ENCODE measurements at places on chromosomes 11 and 22.

GRCh38 chr22:30989474-30989873, 20.4 kb downstream of the TUG1 start:
- no peak overlapping the region for H3K27ac ChIP-seq
- no peak for DNase-seq
- H3K27me3 ChIP-seq, result no peaks in the 10 kb centered on the region
- no peak overlapping the region for H3K4me3 ChIP-seq

DNA sequence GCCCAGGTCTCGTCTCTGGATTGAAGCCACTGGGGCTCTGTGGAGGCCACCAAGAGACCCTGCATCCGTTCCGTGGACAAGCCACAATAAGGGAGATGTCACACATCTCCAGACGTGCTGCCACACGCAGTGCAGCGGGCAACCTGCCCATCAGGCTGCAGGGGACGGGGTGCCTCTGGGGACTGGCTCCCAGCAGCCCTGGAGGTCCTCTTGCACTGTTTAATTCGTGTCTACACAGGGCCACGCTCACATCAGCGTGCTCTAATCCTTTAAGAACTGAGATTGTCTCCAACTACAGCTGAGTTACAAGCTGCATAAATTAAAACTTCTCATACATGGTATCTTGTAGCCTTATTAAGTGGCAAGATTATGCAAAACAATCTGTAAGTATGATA, 1232.2 kb downstream of the BRD1 start:
- no peak overlapping the region for H3K4me3 ChIP-seq
- no peak for DNase-seq
- no peaks in the 10 kb centered on the region for H3K4me1 ChIP-seq
- no peak overlapping the region for H3K27ac ChIP-seq

GRCh38 chr11:22084564-22084963, 108.3 kb upstream of the ANO5 start:
- no peak for DNase-seq
- H3K27me3 ChIP-seq, result no peaks in the 10 kb centered on the region
- H3K36me3 ChIP-seq, result no peaks in the 10 kb centered on the region
- H3K27ac ChIP-seq, result peak overlapping the region; percentile 14
- H3K4me1 ChIP-seq, result peaks cover 38% of the 10 kb centered on the region

- H3K27ac ChIP-seq, result no peak overlapping the region
- DNase-seq, result no peak
- H3K4me3 ChIP-seq, result no peak overlapping the region
- H3K4me1 ChIP-seq, result no peaks in the 10 kb centered on the region
- H3K27me3 ChIP-seq, result no peaks in the 10 kb centered on the region
- peaks cover 15% of the 10 kb centered on the region for H3K36me3 ChIP-seq
Measured at GRCh38 chr11:18330921-18331320, 8.6 kb downstream of the GTF2H1 start.

DNA sequence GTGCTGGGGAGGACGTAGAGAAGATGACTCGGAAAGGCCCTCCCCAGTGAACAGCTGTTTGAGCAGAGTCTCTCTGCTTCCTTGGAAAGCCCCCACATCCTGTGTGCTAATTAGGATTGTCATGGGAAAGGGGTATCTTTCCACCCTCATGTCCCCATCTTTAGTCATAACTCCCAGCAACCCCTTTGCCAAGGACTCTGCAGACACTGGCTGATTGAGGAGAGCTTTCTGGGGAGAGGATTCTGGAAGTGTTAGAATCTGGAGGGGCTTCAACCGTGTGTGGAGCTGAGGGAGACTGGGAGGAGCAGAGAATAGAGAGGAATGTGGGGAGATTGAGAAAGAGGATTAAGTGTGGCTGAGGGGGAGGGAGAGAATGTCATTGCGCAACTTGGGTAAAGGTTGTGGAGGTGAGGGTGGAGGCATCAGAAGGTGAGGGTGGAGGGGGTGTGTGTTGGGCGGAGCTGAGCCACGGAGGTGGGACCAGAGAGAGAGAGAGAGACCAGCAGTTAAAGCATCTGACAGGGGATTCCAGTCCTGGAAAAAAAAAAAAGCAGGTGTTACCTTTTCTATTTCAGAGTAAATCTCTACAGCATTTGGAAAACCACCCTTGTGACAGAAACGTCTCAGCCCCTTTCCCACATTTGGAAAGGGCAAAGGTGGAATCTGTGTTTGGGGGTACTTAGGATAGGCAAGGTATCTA, 2.2 kb downstream of the DTX4 start:
- DNase-seq, result peak; percentile 80
- no peak overlapping the region for H3K4me3 ChIP-seq
- H3K27me3 ChIP-seq, result no peaks in the 10 kb centered on the region
- peaks cover 25% of the 10 kb centered on the region for H3K4me1 ChIP-seq
- H3K27ac ChIP-seq, result peak overlapping the region; percentile 70
- H3K36me3 ChIP-seq, result no peaks in the 10 kb centered on the region

- H3K4me1 ChIP-seq, result no peaks in the 10 kb centered on the region
- H3K27ac ChIP-seq, result no peak overlapping the region
- no peak overlapping the region for H3K4me3 ChIP-seq
Measured at GRCh38 chr22:24353121-24353520, 74.3 kb upstream of the ADORA2A start.

GRCh38 chr11:47565340-47566148, at the start of gene PTPMT1:
Gene PTPMT1, plus strand, starts transcription at chr11:47565599. Its CDS starts 24 bp downstream, at chr11:47565623.
- H3K36me3 ChIP-seq, result no peaks in the 10 kb centered on the region
- peak; percentile 72 for DNase-seq
- no peaks in the 10 kb centered on the region for H3K27me3 ChIP-seq
- H3K4me1 ChIP-seq, result peaks cover 29% of the 10 kb centered on the region
- peak within 1 kb of the TSS; percentile 84 for H3K4me3 ChIP-seq
- peak within 1 kb of the TSS; percentile 78 for H3K27ac ChIP-seq

GRCh38 chr22:26673486-26673885, 16.1 kb downstream of the MIAT start:
- no peak for DNase-seq
- H3K36me3 ChIP-seq, result no peaks in the 10 kb centered on the region
- H3K27ac ChIP-seq, result peak overlapping the region; percentile 89
- H3K4me3 ChIP-seq, result peak overlapping the region; percentile 52
- H3K4me1 ChIP-seq, result peaks cover 44% of the 10 kb centered on the region

- H3K36me3 ChIP-seq, result no peaks in the 10 kb centered on the region
- H3K4me1 ChIP-seq, result peaks cover 12% of the 10 kb centered on the region
- peaks cover 12% of the 10 kb centered on the region for H3K27me3 ChIP-seq
- DNase-seq, result no peak
Measured at GRCh38 chr22:32802237-32802765, 796 bp downstream of the TIMP3 start.

DNA sequence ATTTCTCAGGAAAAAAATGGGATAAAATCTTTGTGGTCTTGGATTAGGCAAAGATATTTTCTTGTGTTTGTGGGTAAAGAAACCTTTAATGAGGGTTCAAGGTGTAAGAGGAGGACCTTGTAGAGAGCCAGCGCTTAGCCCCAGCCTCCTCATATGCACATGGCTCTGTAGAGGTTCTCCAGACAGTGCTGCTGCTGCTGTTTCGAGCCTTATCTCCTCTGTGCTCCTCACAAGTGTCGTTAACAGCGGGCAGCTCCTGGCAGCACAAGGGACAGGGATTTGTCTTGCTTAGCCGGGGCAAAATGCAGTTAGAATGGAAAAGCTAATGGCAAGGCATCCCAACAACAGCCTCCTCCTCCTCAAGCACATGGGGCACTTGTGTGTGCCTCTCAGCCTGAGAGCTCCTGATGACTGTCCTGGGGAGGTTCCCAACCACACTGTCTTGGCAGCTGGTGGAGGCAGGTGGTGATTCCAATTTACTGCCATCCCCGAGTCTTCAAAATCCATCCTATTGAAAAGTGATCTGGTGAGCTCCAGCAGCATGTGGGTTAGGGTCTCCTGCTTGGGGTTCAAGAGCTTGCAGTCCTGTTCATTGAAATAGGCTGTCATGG, 7.6 kb upstream of the MSANTD2 start:
- no peaks in the 10 kb centered on the region for H3K27me3 ChIP-seq
- H3K4me3 ChIP-seq, result no peak overlapping the region
- no peaks in the 10 kb centered on the region for H3K4me1 ChIP-seq
- H3K27ac ChIP-seq, result no peak overlapping the region

DNA sequence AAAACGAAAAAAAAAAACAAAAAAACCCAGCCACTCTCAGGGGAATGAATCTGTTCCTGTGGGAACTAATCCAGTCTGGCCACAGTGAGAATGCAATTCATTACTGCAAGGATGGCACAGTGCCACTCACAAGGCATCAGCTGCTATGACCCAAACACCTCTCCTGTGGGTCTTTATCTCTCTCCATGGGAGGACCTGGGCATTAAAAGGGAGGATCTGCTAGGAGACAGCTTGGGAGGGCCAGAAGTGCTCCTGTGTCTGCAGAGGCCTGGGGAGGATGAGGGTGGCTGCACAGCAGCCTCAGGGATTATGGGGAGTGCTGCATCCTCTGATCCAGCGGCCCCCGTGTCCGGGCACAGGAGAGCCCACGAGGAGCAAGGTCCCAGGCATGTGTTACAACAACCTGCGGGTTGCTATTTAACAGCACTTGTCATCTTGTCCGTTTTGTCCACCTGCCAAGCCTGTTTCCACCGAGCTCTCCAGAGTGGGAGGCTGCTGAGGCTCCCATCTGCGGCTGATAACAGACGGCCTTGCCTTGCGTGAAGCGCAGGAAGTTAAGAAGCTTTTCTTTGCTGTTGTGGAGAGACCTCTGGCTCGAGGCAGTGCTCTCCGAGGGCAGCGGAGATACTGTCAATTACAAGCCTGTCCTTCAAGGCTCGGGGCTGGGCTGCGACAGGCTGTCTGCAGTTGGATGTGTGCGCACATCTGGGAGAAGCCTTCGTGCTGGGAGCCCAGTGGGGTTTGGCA, 97.7 kb downstream of the NXPE2 start:
- no peak for DNase-seq
- H3K4me1 ChIP-seq, result no peaks in the 10 kb centered on the region
- no peak overlapping the region for H3K27ac ChIP-seq
- no peaks in the 10 kb centered on the region for H3K36me3 ChIP-seq

DNA sequence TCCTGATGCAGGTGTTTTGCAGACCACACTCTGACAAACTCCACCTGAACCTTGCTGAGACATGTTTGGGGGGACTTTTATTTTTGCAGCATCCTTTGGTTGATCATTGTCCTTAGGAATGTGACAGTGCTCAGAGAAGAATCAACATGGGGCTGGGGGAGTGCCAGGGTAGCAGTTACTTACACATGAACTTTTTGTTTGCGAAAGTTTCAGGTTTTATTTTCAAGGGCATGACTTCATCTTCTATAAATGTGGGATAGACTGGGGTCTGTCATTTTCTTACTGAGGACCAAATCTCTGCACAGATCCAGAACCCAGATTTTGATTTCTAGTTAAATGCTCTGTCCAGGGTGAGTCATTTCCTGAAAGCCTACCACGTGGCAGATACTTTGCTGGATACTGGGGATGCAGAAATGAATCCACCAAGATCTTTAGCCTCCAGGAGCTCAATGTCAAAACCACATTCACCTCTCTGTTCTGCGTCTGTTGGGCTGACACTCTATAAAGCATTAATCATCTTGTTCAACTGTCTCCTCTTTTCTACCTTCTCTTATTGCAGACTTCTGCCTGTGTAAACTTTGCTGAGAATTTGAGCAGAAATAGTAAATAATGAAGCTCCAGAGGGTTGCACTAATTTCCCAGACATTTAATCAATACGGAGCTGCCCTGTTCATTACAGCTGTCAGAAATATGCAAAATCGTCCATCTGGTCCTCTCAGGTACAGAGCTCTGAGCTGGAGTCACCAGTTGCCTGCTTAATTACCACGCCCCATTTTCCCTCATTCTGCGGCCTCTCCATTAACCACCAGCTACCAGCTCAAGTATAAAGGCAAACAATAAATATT, 387.9 kb downstream of the MIAT start:
- peak; percentile 23 for DNase-seq
- H3K27ac ChIP-seq, result no peak overlapping the region

DNA sequence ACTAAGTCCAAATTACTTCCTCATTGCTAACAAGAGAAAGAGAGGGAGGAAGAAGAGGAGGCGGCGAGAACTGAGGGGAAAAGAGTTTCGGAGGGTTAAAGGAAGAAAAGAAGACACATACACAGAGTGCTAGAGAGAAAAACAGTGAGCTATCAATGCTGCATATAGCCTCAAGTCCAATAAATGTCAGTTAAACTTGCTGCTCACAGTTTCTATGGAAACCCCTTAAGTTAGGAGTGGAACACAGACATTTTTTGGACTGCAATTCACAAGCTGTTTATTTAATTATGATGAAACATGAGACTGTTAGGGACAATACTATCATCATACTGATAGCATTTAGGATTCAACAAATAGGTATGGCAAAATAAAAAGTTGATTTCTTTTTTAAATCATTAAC, 1320.4 kb downstream of the LRRC4C start:
- H3K4me1 ChIP-seq, result no peaks in the 10 kb centered on the region
- no peak overlapping the region for H3K27ac ChIP-seq
- H3K4me3 ChIP-seq, result no peak overlapping the region
- no peak for DNase-seq
- H3K27me3 ChIP-seq, result no peaks in the 10 kb centered on the region

DNA sequence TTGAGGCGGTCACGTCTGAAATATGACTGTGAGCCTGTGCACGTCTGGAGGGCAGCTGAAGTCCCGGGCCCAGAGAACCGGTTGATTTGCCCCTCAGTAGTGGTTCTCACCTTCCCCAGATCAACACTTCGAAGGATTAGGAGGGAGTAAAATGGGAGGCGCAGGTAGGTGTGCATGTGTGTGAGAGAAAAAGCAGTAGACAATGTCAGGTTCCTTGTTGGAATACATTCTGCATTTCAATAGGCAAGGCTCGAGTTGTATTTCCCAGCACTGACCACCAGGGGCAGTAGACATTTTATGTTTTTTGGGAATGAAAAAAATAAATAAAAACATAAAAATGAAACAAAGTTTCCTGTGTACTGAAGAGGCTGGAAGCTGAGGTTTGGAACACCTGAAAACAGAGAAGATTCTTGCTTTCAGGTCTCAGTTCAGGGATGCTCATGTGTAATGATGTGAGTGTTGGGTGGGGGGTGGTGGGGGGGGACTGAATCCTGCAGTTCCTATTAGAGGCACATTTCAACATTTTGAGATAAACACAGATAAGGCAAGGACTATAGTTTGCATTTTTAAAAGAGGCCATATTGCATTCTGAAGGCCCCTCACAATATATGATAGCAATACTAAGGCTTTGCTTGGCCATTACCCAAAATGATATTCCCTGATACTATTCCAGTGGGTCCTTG, 333.9 kb downstream of the CADM1 start:
- H3K4me1 ChIP-seq, result no peaks in the 10 kb centered on the region
- H3K27ac ChIP-seq, result no peak overlapping the region
- H3K4me3 ChIP-seq, result no peak overlapping the region
- H3K27me3 ChIP-seq, result no peaks in the 10 kb centered on the region
- H3K36me3 ChIP-seq, result no peaks in the 10 kb centered on the region
- DNase-seq, result peak; percentile 45

- no peak overlapping the region for H3K4me3 ChIP-seq
- DNase-seq, result no peak
- H3K4me1 ChIP-seq, result peaks cover 15% of the 10 kb centered on the region
- no peaks in the 10 kb centered on the region for H3K27me3 ChIP-seq
Measured at GRCh38 chr11:74770456-74770855, 21.8 kb downstream of the RNF169 start.

- no peak for DNase-seq
- no peaks in the 10 kb centered on the region for H3K4me1 ChIP-seq
- no peak overlapping the region for H3K27ac ChIP-seq
- H3K4me3 ChIP-seq, result no peak overlapping the region
- no peaks in the 10 kb centered on the region for H3K36me3 ChIP-seq
- no peaks in the 10 kb centered on the region for H3K27me3 ChIP-seq
Measured at GRCh38 chr11:8296872-8297271, 33.2 kb upstream of the LMO1 start.

All from body of pancreas (tissue), 4 donors.